Vagina (tissue), 2 donors: ENCODE measurements at places on chromosomes 1 and 21.
A peak's percentile ranks its signal among the peaks of the same experiment; 100 is the strongest.

DNA sequence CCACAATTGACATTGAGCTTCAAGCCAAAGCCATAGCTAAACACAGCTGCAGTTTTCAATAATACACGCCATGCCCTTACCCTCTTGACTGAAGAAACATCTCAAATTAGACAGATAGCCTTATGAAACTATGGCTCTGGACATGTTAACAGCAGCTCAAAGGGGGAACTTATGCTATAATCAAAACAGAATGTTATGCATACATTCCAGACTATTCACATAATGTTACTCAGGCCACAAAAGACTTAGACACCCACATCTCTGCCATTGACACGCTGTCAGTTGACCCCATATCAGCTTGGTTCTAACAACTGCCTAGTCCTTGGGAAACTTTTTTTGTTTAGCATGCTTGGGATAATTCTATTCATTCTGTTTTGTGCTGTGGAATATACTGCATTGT lies 2.3 kb upstream of the NENF start:
- DNase-seq: no peak
- peaks cover 21% of the 10 kb centered on the region for H3K4me1 ChIP-seq
- no peak overlapping the region for H3K4me3 ChIP-seq
- no peak overlapping the region for H3K27ac ChIP-seq

DNA sequence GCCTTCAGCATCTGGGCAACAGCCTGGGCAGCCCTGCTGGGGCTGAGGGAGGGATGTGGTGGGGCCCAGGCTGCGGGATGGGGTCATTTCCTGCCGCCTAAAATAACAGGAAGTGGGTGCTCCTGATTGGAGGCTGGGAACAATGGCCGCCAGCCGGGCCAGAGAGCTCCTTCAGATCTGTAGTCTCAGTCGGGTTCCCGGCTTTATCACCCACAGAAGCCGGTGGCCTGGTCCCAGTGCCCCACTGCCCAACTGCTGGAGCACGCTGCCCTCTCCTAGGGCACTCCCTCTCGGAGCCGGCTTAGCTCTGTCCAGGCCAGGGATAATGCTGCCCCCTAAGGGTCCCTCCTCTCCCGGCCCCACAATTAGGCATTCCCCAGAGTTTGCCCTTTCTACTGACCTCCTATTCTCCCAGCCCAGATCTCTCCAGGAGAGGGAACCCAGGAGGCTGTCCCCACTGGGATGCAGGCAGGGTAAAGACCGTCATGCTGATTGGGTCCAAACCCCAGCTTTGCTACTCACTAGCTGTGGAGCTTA lies 5.1 kb downstream of the MAP7D1 start:
- peak overlapping the region; percentile 90 for H3K27ac ChIP-seq
- no peaks in the 10 kb centered on the region for H3K36me3 ChIP-seq
- peaks cover 81% of the 10 kb centered on the region for H3K4me1 ChIP-seq
- peak overlapping the region; percentile 39 for H3K4me3 ChIP-seq

- no peak overlapping the region for H3K4me3 ChIP-seq
- no peaks in the 10 kb centered on the region for H3K36me3 ChIP-seq
- H3K4me1 ChIP-seq: peaks cover 92% of the 10 kb centered on the region
- H3K27me3 ChIP-seq: no peaks in the 10 kb centered on the region
- no peak for DNase-seq
- H3K27ac ChIP-seq: peak overlapping the region; percentile 3
These were observed 25.8 kb downstream of the IL6R start for GRCh38 chr1:154430903-154431302.

GRCh38 chr1:157961805-157962762 lies 31.4 kb upstream of the KIRREL1 start:
- H3K27me3 ChIP-seq: no peaks in the 10 kb centered on the region

DNA sequence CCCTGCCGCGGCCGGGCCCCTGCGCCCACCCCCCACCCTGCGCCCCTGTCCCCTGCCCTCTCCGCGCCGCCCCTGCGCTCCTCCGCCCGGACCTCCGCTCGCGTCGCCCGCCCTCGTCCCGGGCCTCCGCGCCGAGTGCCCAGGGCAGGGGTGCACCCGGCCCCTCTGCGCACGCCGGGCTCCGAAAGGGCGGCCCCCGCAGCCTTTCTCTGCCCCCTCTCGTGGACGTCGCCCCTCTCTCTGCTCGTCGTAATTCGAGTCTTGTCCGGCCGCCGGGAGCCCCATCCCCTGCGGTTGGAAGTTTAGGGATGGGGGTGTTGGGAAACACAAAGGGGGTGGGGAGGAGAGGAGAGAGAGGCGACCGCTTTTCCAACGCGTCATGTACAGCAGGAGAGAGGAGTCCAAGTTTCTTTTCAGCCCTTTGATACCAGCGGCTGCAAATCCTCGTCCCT lies 407 bp downstream of the GALNT2 start:
- peaks cover 50% of the 10 kb centered on the region for H3K4me1 ChIP-seq
- DNase-seq: peak; percentile 85
- H3K27me3 ChIP-seq: no peaks in the 10 kb centered on the region
- peak overlapping the region; percentile 92 for H3K27ac ChIP-seq
- H3K4me3 ChIP-seq: peak overlapping the region; percentile 91
- H3K36me3 ChIP-seq: no peaks in the 10 kb centered on the region

DNA sequence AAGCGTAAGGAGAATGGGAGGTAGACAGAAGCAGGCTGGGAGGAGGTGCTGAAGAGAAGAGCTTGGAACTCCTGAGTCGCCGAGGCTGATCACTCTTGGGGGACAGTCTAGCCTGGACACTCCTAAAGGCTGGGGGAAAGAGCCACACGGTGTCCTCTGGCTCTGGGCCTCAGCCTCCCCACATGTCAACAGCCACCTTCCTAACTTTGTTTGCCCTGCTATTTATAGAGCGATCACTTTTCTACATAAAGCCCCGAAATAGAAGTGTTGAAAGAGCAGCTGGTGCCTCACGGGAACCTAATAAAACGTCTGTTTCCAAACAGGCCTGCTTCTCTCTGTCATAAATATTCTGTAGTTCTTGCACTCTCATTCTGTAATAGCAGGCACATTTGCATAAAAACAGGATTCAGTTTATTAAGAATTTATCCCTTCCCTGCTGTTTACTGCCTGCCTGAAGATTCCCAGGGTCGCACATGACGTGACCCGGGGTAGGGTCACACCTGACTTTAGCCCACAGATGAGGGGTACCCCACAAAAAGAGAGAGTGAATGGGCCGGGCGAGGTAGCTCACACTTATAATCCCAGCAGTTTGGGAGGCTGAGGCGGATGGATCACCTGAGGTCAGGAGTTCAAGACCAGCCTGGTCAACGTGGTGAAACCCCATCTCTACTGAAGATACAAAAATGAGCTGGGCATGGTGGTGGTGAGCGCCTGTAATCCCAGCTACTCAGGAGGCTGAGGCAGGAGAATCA lies 212.5 kb downstream of the TOMM20 start:
- peaks cover 68% of the 10 kb centered on the region for H3K4me1 ChIP-seq
- no peaks in the 10 kb centered on the region for H3K36me3 ChIP-seq
- H3K4me3 ChIP-seq: no peak overlapping the region
- H3K27me3 ChIP-seq: no peaks in the 10 kb centered on the region
- DNase-seq: no peak
- H3K27ac ChIP-seq: peak overlapping the region; percentile 75

- no peaks in the 10 kb centered on the region for H3K27me3 ChIP-seq
- H3K27ac ChIP-seq: no peak overlapping the region
- no peak overlapping the region for H3K4me3 ChIP-seq
These were observed 27.6 kb downstream of the SNX27 start for GRCh38 chr1:151639466-151639865.

- H3K36me3 ChIP-seq: no peaks in the 10 kb centered on the region
- H3K4me1 ChIP-seq: no peaks in the 10 kb centered on the region
- no peak overlapping the region for H3K4me3 ChIP-seq
- no peak for DNase-seq
- H3K27me3 ChIP-seq: no peaks in the 10 kb centered on the region
- no peak overlapping the region for H3K27ac ChIP-seq
These were observed 65.2 kb upstream of the GFI1 start for GRCh38 chr1:92551916-92552315.

DNA sequence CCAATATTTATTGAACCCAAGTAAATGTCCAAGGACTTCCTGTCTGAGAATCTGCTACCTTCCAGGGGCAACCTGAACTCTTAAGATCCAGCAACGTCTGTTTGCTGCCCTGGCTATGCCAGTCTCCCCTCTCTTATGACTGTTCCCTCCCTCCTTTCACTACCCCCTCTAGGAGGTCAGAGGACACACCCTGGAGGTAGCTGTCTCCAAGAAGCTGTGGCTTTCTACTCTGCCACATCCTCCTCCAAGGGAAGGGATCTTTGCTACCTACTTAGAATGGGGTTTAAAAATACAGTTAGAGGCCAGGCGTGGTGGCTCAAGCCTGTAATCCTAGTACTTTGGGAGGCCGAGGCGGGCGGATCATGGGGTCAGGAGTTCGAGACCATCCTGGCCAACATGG lies 3.6 kb upstream of the SMPDL3B start:
- H3K27ac ChIP-seq: no peak overlapping the region
- H3K36me3 ChIP-seq: no peaks in the 10 kb centered on the region
- H3K4me3 ChIP-seq: no peak overlapping the region
- peaks cover 7% of the 10 kb centered on the region for H3K4me1 ChIP-seq
- no peak for DNase-seq

GRCh38 chr1:33738536-33738935 lies 125.3 kb upstream of the HMGB4 start:
- H3K4me3 ChIP-seq: no peak overlapping the region
- peak; percentile 54 for DNase-seq
- no peaks in the 10 kb centered on the region for H3K36me3 ChIP-seq
- no peak overlapping the region for H3K27ac ChIP-seq
- H3K4me1 ChIP-seq: no peaks in the 10 kb centered on the region

- H3K36me3 ChIP-seq: no peaks in the 10 kb centered on the region
- H3K4me1 ChIP-seq: peaks cover 27% of the 10 kb centered on the region
- no peak overlapping the region for H3K4me3 ChIP-seq
- no peaks in the 10 kb centered on the region for H3K27me3 ChIP-seq
- no peak overlapping the region for H3K27ac ChIP-seq
These were observed 6.1 kb upstream of the CROCC start for GRCh38 chr1:16915627-16915973.

DNA sequence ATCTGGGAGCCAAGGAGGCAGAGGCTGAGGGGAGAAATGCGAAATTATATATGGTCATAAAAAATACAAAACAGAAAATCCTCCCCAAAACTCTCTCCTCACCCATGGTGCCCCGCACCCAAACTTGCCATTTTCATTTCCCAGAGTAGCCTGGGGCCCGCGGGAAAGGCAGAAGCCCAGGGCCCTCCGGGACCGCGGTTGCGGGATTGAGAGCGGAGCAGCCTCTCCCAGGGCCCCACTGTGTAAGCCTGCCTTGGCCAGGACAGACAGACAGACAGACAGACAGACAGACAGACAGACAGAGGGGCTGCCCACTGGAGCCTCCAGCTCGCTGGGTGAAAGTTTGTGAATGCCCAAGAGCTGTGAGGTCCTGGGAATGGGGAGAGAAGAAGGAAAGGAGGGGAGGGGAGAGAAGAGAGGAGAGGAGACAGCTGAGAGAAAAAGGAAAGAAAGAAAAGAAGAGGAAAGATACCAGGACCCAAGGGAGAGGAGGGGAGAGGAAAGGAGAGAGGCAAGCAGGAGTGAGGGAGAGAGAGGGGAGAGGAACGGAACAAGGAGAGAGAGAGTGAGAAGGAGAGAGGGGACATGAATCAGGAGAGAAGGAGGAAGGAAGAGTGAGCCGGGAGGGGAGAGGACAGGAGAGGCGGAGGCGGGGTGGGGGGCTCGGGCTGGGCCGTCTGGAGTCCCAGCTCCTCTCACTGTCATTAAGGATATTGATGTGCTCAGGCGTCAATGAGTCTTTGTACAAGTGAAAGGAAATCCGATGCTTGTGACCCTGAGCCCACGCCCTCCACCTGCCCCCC lies 69.3 kb upstream of the CASZ1 start:
- DNase-seq: no peak
- no peaks in the 10 kb centered on the region for H3K36me3 ChIP-seq
- no peak overlapping the region for H3K27ac ChIP-seq
- H3K27me3 ChIP-seq: no peaks in the 10 kb centered on the region

DNA sequence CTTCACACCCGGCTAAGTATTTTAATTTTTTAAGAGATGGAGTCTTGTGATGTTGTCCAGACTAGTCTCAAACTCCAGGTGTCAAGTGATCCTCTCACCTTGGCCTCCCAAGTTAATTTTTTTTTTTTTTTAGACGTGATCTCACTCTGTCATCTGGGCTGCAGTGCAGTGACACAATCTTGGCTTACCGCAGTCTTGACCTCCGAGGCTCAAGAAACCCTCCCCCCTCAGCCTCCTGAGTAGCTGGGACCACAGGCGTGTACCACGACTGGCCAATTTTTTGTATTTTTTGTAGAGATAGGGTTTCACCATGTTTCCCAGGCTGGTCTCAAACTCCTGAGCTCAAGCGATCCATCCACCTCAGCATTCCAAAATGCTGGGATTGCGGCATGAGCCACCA lies 11.7 kb upstream of the IFNLR1 start:
- H3K4me3 ChIP-seq: no peak overlapping the region
- no peak for DNase-seq
- H3K36me3 ChIP-seq: no peaks in the 10 kb centered on the region
- H3K27me3 ChIP-seq: no peaks in the 10 kb centered on the region

DNA sequence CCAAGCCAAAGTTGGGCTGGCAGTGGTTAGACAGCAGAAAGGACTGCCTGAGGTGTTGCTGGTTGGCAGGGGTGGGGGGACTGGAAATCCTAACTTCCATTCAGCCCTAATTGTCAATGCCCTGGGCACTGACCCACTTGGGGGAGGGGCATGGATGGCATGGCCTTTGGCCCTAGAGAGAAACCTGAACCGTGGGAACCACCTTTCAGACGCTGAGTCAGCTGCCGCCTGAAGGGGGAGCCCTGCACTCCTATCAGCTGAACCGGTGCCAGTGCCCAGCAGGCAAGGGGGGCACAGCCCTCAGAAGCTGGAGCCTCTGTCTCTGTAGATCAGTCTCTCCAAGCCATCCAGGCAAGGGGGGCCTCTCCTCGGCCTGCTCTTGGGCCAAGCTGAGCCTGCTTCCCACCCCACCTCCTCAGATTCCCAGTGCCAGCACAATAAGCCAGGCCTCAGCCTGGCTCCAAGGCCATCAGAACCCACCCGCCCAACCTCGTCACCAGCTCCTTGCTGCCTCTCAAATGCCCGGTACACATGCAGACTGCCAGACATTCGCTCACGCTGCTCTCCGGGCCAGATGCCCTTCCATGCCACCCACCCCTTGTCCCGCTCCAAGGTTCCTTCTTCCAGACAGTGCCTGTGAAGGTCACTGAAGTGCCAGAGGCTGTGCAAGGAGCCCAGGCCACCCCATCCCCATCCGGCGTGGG lies 11.6 kb downstream of the TINAGL1 start:
- no peak for DNase-seq
- H3K36me3 ChIP-seq: peaks cover 10% of the 10 kb centered on the region
- H3K4me3 ChIP-seq: peak overlapping the region; percentile 58
- H3K4me1 ChIP-seq: peaks cover 50% of the 10 kb centered on the region
- H3K27ac ChIP-seq: peak overlapping the region; percentile 70

- no peaks in the 10 kb centered on the region for H3K36me3 ChIP-seq
- no peaks in the 10 kb centered on the region for H3K27me3 ChIP-seq
- no peak overlapping the region for H3K4me3 ChIP-seq
- no peaks in the 10 kb centered on the region for H3K4me1 ChIP-seq
These were observed 7.8 kb downstream of the C1orf162 start for GRCh38 chr1:111481387-111482221.

- no peak for DNase-seq
- H3K27ac ChIP-seq: no peak overlapping the region
- no peaks in the 10 kb centered on the region for H3K27me3 ChIP-seq
- H3K4me1 ChIP-seq: no peaks in the 10 kb centered on the region
- no peaks in the 10 kb centered on the region for H3K36me3 ChIP-seq
These were observed 97.2 kb downstream of the LHX9 start for GRCh38 chr1:198014355-198014754.

- H3K4me3 ChIP-seq: no peak overlapping the region
- peaks cover 18% of the 10 kb centered on the region for H3K4me1 ChIP-seq
- DNase-seq: no peak
- H3K36me3 ChIP-seq: no peaks in the 10 kb centered on the region
- H3K27ac ChIP-seq: peak overlapping the region; percentile 42
- no peaks in the 10 kb centered on the region for H3K27me3 ChIP-seq
These were observed 516.7 kb downstream of the PLPP3 start for GRCh38 chr1:56062625-56063024.
